ENCODE measurements at places on chromosomes 7 and 10. TPM values are rescaled to one million over a fixed set of nuclear protein-coding genes. Genes with fewer than 3 reads are reported as not detected.

The OR9A2 gene
- total RNA-seq = not detected

The SEMA3A gene
- total RNA-seq = 0.10 TPM

The CALHM1 gene
- not detected for total RNA-seq

The DBF4 gene
- 33.3 TPM for total RNA-seq

The KCNIP2 gene
- 2.5 TPM for total RNA-seq

The ADGRA1 gene
- total RNA-seq = not detected

The DRGX gene
- total RNA-seq = not detected

The IDI2 gene
- total RNA-seq = not detected

- no peak for DNase-seq
Observed at GRCh38 chr10:69894156-69894555, 92.5 kb downstream of the COL13A1 start.

- DNase-seq = no peak
Observed at GRCh38 chr7:12895296-12895695, 207.9 kb downstream of the ARL4A start.

GRCh38 chr10:35922876-35923600 lies 280.9 kb upstream of the FZD8 start:
- no peak for DNase-seq
